ENCODE measurements at places on chromosomes 2 and 18. TPM values are rescaled to one million over a fixed set of nuclear protein-coding genes. Genes with fewer than 3 reads are reported as not detected.

GRCh38 chr2:37348155-37348554 is 3.7 kb downstream of the QPCT start:
- no peak for DNase-seq

The GREB1 gene
- 0.25 TPM for total RNA-seq

The FHOD3 gene
- not detected for total RNA-seq

DNA sequence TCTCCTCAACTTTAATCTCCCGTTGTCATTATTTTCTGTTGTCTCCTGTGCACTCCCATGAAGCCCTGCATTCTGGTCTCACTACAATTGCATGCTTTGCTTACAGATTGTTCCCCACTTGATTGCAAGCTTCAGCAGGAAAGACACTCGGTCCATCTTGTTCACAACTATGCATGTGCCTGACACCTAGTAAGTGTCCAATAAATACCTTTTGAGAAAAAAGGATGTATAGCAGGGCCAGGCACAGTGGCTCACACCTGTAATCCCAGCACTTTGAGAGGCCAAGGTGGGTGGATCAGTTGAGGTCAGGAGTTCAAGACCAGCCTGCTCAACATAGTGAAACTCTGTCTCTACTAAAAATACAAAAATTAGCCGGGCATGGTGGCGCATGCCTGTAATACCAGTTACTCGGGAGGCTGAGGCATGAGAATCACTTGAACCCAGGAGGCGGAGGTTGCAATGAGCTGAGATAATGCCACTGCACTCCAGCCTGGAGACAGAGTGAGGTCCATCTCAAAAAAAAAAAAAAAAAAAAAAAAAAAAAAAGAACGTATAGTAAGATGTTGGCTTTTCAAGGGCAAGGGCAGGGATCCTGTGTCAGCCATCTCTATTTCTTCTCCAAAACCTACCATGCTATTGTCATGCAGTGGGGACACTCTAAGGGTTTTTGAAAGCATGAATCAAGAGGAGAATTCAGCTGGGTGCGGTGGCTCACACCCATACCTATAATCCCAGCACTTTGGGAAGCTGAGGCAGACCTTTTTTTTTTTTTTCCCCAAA is 338.3 kb downstream of the MYCN start:
- no peak for DNase-seq

The CRYGD gene
- not detected for total RNA-seq

- no peak for DNase-seq
These were observed 18.5 kb downstream of the TRAK2 start for GRCh38 chr2:201432621-201433393.

The LIPT1 gene
- 9.7 TPM for total RNA-seq

DNA sequence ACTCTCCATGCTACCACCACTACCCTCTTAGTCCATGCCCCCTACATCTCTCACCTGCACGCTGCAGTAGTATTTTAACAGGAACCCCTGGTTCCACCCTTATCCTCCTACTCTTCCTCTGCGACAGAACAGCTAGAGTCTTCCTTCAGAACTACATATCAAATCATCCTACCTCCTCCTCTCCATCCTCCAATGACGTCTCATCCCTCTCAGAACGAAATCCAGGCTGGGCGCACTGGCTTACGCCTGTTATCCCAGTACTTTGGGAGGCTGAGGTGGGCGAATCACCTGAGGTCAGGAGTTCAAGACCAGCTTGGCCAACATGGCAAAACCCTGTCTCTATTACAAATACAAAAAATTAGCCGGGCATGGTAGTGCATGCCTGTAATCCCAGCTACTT is 10.3 kb upstream of the KIF3C start:
- no peak for DNase-seq

- no peak for DNase-seq
These were observed 66.5 kb upstream of the THUMPD2 start for GRCh38 chr2:39845460-39846146.

The UPP2 gene
- total RNA-seq, result not detected

GRCh38 chr2:30321466-30321865 is 90.1 kb downstream of the LBH start:
- no peak for DNase-seq

DNA sequence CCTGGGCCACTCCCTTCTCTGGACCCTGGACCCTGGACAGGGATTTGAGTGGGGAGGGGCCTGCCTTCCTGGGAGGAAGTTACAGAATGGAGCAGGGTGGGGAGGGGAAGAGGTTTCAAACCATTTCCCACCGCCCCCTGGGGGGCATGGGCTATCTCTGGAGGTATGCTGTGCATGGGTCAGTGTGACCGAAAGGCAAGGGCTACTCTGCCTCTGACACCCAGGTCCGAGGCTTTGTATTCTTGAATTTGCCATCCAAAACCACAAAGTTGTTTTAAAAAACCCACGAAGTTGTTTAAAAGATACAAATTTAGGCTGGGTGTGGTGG is 46.9 kb downstream of the GORASP2 start:
- DNase-seq, result no peak

The CYRIA gene
- 2.6 TPM for total RNA-seq

DNA sequence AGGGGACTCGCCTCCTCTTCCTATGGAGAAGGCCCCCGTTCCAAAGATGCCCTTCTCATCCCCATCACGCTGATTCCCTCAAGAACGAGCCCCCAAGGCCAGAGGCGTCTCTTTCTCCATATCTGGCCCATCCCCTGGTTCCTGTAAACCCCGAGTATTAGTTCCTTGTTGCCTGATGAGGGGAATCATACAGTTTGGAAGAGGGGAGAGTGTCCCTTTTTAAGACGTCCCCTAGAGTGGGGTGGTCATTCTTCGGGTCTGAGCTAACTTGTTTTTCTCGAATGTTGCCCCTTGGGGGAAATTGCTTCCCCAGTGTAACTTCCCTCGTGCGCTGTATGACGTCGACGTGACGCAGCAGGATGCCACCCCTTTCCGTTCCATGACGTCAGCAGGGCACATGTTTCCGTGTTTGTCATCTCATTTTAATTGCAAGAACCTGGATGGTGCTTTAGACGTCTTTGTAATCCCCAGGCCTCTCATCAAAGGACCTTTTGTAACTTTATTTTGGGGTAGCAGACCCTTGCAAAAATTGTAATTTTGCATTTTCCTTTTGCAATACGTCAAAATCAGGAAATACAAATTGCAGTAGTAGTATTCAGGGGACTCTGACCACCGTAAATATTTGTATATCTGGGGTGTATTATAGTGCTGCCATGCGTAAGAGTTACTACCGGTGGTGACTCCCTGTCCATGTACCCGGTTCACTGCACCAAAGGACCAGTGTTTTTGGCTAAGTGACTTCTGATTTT is 569 bp downstream of the BABAM2 start:
- DNase-seq, result peak; percentile 96

DNA sequence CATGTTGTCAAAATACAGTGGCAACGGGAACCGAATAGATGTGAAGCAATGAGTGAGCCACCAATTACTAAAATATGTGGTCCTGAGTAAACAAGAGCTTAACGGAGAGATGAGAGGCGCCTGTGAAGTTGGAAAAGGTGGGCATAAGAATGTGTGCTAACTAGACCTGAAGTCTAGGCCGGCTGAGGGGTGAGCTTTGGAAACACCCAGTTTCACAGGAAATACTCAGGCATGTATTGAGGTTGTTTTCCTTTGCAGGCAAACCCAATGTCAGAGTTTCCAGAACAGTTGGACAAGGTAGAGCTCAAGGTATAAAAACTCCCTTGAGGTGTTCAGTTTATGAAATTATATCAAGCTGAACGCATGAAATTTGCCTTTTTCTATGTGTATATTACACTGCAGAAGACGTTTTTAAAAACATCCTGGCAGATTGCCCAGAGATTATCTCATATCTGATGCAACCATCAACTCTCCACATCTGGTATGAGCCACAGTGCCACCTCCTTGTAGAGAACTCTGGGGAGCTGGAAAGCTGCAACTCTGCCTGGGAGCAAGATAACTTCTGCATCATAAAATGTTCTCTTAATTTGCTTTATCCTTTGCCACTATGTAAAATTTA is 3.9 kb upstream of the WDSUB1 start:
- peak; percentile 54 for DNase-seq

DNA sequence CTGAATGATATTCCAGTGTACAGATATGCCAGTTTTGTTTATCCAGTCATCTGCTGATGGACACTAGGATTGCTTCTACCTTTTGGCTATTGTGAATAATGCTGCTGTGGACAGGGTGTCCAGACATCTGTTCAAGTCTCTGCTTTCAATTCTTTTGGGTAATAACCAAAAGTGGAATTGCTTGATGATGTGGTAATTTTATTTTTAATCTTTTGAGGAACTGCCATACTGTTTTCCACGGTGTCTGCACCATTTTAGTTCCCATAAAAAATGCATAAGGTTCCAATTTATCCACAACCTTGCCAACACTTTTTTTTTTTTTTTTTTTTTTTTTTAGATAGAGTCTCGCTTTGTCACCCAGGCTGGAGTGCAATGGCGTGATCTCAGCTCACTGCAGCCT is 141.9 kb upstream of the REV1 start:
- no peak for DNase-seq

The C2orf66 gene
- not detected for total RNA-seq

The TANC1 gene
- total RNA-seq, result 0.19 TPM

GRCh38 chr2:37324786-37325624 is at the start of gene PRKD3:
Gene PRKD3, minus strand, starts transcription at chr2:37324833. Its CDS starts 8,309 bp downstream, at chr2:37316524.
- DNase-seq, result peak; percentile 57

The SERPINB13 gene
- not detected for total RNA-seq

The GBX2 gene
- total RNA-seq, result not detected

DNA sequence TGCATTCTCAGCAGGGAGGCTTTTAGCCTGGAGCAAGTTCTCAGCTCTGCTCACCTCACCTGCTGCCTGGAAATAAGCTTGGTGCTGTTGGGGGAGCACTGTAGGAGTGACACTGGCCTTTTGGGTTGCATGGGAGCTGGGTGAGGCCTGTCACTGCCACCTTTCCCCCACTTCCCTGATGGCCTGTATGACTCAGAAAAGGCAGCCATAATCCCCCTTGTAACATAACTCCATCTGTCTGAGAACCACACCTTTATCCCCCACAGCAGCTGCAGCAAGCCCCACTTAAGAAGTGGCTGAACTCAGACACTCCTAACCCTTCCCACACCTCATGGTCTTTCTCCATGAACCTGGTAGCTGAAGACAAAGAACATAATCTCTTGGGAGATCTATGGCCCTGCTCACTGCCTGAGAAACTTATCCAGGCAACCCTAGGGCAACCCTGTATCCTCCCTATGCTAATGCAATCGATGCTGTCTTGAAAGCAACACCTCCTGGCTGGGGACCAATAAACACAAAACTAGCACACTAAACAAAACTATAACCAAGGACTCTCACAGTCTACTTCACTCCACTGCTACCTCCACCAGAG is 258.9 kb upstream of the OSR1 start:
- no peak for DNase-seq

GRCh38 chr2:219296631-219297391 is 12.4 kb downstream of the PTPRN start:
- peak; percentile 67 for DNase-seq

DNA sequence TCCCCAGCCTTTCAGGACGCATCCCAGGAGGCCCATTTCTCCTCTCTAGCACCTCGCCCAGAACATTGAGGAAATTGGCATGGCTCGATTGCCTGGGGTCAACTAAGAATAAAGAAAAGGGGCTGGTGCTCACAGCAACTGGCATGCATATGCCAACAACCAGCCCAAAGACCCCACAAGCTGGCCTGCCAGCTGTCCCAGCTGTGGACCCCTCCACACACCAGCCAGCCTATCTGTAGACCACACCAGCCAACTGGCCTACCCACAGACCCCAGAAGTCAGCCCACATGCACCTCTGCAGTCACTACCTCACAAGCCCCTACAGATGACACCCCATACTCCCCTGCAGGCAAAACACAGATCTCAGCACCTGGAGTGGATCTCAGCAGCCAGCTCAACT is 123.8 kb upstream of the ID2 start:
- DNase-seq, result no peak

The HES6 gene
- 1.5 TPM for total RNA-seq

GRCh38 chr2:37125416-37125815 is 31.4 kb downstream of the EIF2AK2 start:
- no peak for DNase-seq

Measured in CD8-positive, alpha-beta T cell (primary cell).